ENCODE measurements at places on chromosomes 2 and 18. TPM values are rescaled to one million over a fixed set of nuclear protein-coding genes. Genes with fewer than 3 reads are reported as not detected.

Gene STARD6
- not detected for total RNA-seq

Gene GALNT14
- total RNA-seq, result 10.4 TPM

Gene MYCN
- 145 TPM for total RNA-seq

Gene MC4R
- not detected for total RNA-seq

Gene GDF7
- 0.19 TPM for total RNA-seq

Gene SLC8A1
- 2.5 TPM for total RNA-seq

Gene SCN7A
- total RNA-seq, result 0.42 TPM

Gene LYPD6B
- 1.7 TPM for total RNA-seq

Gene ANKZF1
- 61.9 TPM for total RNA-seq

Gene DSG2
- total RNA-seq, result 144 TPM

Gene OXER1
- total RNA-seq, result 0.69 TPM

DNA sequence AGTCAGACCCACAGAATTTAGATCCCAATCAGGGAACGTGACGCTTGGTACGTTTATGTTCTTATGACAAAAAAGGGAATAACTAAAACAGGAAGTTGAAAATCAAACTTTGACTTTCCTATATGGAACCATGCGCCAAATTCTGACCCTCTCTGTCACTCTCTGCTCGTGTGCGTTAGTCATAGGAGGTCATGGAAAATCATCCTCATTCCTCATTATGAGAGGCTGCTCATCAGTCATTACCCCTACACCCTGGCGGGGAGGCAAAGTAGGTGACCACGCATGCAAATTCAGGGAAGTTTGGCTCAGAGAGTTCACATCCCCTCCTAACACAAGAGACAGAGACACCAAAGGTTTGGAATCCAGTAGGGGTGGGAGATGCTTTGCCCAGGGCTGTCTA lies 15.5 kb downstream of the IL1F10 start:
- no peaks in the 10 kb centered on the region for H3K36me3 ChIP-seq
- H3K4me3 ChIP-seq, result no peak overlapping the region
- DNase-seq, result no peak
- H3K4me1 ChIP-seq, result peaks cover 8% of the 10 kb centered on the region
- no peaks in the 10 kb centered on the region for H3K27me3 ChIP-seq

DNA sequence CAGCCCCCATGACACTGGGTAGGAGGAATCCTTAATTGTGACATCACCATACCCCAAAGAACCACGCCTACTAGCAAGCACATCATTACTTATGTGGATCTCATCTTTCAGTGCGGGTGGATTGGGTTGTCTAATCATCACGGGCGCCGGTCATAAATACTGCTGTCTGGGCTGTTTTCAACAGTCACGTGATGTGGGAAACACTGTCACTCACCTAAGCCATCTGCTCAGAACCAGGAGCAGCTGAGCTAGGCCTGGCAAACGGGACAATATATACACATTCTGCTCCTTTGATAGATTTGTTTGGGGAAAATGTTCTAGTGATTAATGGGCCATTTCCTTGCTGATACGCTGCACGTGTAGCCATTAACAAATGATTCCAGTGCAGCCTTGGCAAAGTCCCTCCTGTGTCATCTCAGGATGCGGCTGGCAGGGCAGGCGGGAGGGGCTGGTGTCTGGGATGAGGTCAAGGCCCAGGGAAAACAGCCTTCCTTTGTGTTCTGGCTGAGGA lies 145.9 kb upstream of the COPS8 start:
- no peaks in the 10 kb centered on the region for H3K27me3 ChIP-seq
- H3K36me3 ChIP-seq, result no peaks in the 10 kb centered on the region
- no peak overlapping the region for H3K4me3 ChIP-seq
- no peaks in the 10 kb centered on the region for H3K4me1 ChIP-seq
- DNase-seq, result no peak

GRCh38 chr2:183759033-183759432 lies 634.8 kb downstream of the NUP35 start:
- H3K27ac ChIP-seq, result no peak overlapping the region
- H3K4me3 ChIP-seq, result no peak overlapping the region

DNA sequence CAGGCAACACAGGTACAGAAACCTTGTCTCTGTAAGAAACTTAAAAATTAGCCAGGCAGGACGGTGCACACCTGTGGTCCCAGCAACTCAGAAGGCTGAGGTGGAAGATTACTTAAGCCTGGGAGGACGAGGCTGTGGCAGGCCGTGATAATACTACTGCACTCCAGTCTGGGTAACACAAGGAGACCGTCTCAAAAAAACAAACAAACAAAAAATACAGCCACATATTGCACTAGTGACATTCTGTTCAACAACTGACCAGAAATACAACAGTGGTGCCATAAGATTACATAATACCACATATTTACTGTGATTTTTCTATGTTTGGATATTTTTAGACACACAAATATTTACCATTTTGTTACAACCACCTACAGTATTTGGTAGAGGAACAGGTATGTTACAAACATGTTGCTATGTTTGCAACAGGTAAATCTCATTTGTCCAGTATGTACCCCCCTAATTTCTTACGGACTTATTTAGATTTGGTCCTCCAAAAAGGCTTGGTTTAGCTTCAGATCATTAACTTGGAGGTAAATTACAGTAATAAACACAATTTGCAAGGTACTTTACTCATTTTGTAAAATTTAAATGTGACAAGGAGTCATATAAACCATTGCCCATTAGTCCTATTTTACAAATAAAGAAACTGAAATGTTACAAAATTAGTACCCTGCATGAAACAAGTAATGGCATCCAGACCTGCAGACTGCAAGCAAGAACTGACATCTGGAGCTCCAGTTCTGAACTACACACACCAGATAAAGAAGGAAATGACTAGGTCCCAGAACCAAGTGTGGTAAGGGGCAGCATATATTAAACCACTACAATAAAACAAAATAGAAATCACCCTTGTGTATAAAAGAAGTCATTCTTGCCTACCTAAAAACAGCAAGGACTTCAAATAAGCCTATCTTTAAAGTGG lies 36.8 kb downstream of the TRIP12 start:
- no peaks in the 10 kb centered on the region for H3K4me1 ChIP-seq
- no peaks in the 10 kb centered on the region for H3K27me3 ChIP-seq
- H3K4me3 ChIP-seq, result no peak overlapping the region
- no peak overlapping the region for H3K27ac ChIP-seq
- H3K36me3 ChIP-seq, result no peaks in the 10 kb centered on the region

GRCh38 chr2:105582952-105583660 lies 161.6 kb upstream of the NCK2 start:
- H3K27me3 ChIP-seq, result no peaks in the 10 kb centered on the region
- H3K36me3 ChIP-seq, result no peaks in the 10 kb centered on the region
- H3K4me1 ChIP-seq, result peaks cover 9% of the 10 kb centered on the region
- no peak overlapping the region for H3K4me3 ChIP-seq
- H3K27ac ChIP-seq, result no peak overlapping the region
- DNase-seq, result no peak

GRCh38 chr18:9831036-9831722 lies 54.6 kb upstream of the TXNDC2 start:
- H3K4me3 ChIP-seq, result no peak overlapping the region
- no peaks in the 10 kb centered on the region for H3K36me3 ChIP-seq
- peaks cover 18% of the 10 kb centered on the region for H3K4me1 ChIP-seq
- no peak for DNase-seq
- H3K27ac ChIP-seq, result no peak overlapping the region

DNA sequence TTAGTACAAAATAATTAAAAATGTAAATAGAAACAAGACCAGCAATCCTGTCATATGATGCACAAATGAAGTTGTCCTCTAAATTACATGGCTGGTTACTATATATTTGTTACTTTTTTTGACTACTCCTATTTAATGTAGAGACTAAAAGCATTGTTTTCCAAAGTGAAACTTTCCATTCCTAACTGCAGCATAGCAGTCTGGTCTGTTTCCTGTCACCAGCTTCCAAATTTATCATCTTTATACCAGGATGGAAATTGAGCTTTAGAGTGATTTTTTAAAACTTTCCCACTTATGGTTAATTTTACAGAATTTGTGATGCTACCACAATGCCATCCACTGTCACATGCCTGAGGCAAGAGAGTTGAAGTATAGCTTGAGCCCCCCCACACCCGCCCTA lies 33.5 kb upstream of the RAB27B start:
- no peak overlapping the region for H3K4me3 ChIP-seq
- no peak overlapping the region for H3K27ac ChIP-seq
- H3K36me3 ChIP-seq, result no peaks in the 10 kb centered on the region
- H3K4me1 ChIP-seq, result no peaks in the 10 kb centered on the region
- no peak for DNase-seq

- H3K36me3 ChIP-seq, result no peaks in the 10 kb centered on the region
- no peaks in the 10 kb centered on the region for H3K4me1 ChIP-seq
- no peak overlapping the region for H3K4me3 ChIP-seq
- H3K27ac ChIP-seq, result no peak overlapping the region
Observed at GRCh38 chr2:217538719-217539118, 464.1 kb downstream of the TNS1 start.

- no peak for DNase-seq
- H3K27me3 ChIP-seq, result no peaks in the 10 kb centered on the region
- H3K36me3 ChIP-seq, result no peaks in the 10 kb centered on the region
- no peak overlapping the region for H3K4me3 ChIP-seq
Observed at GRCh38 chr2:160932960-160933359, 227.3 kb upstream of the TANK start.

DNA sequence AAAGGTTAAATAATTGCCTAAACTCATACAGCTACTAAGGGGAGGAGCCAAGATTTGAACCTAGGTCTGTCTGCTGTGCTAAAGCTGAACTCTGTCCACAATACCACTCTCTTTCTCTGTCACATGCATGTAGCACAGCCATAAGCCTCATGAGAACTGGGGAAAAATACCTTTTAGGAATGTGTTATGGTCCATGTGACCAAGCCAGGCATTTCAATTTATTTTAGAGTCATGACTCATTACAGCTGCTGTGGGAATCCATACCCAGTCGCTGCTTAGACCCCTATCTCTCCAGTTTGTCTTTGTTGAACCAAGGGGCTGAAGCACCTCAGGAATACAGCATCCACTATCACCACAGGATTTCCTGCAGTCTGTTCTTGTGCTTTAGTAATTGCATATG lies 200.0 kb upstream of the SIX3 start:
- H3K36me3 ChIP-seq, result no peaks in the 10 kb centered on the region
- DNase-seq, result no peak
- no peak overlapping the region for H3K4me3 ChIP-seq
- H3K27me3 ChIP-seq, result no peaks in the 10 kb centered on the region
- peaks cover 31% of the 10 kb centered on the region for H3K4me1 ChIP-seq

- no peaks in the 10 kb centered on the region for H3K36me3 ChIP-seq
- no peak for DNase-seq
- no peaks in the 10 kb centered on the region for H3K4me1 ChIP-seq
- H3K27me3 ChIP-seq, result no peaks in the 10 kb centered on the region
- no peak overlapping the region for H3K27ac ChIP-seq
- no peak overlapping the region for H3K4me3 ChIP-seq
Observed at GRCh38 chr18:13241083-13241892, 22.7 kb downstream of the LDLRAD4 start.

- no peak overlapping the region for H3K4me3 ChIP-seq
- no peaks in the 10 kb centered on the region for H3K27me3 ChIP-seq
- no peaks in the 10 kb centered on the region for H3K36me3 ChIP-seq
- H3K27ac ChIP-seq, result no peak overlapping the region
- no peak for DNase-seq
Observed at GRCh38 chr18:48695671-48696070, 156.8 kb downstream of the CTIF start.

DNA sequence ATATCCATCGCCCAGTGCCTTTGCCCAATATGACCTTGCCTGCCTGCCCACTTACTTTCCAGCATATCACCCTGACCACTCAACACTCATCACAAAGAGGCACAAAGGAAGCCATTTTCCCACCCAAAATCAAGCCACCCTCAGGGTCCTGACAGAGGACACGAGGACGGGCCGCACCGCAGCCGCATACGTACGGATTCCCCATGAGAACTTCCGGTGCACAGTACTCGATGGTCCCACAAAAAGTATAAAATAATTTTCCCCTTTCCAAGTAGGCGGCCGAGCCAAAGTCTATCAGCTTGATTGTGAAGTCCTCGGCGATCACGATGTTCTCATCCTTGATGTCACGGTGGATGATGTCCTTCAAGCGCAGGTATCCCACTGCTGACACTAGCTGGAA lies 10.0 kb upstream of the MTERF4 start:
- H3K4me3 ChIP-seq, result no peak overlapping the region
- no peak overlapping the region for H3K27ac ChIP-seq
- H3K36me3 ChIP-seq, result no peaks in the 10 kb centered on the region
- H3K27me3 ChIP-seq, result no peaks in the 10 kb centered on the region

- peaks cover 20% of the 10 kb centered on the region for H3K27me3 ChIP-seq
- H3K4me3 ChIP-seq, result no peak overlapping the region
- H3K36me3 ChIP-seq, result no peaks in the 10 kb centered on the region
- H3K4me1 ChIP-seq, result no peaks in the 10 kb centered on the region
- no peak overlapping the region for H3K27ac ChIP-seq
Observed at GRCh38 chr18:37519510-37520135, 46.0 kb downstream of the CELF4 start.

GRCh38 chr18:63410792-63411191 lies 11.5 kb downstream of the VPS4B start:
- H3K36me3 ChIP-seq, result peaks cover 15% of the 10 kb centered on the region
- H3K27ac ChIP-seq, result no peak overlapping the region
- H3K4me1 ChIP-seq, result no peaks in the 10 kb centered on the region
- DNase-seq, result no peak
- no peak overlapping the region for H3K4me3 ChIP-seq

DNA sequence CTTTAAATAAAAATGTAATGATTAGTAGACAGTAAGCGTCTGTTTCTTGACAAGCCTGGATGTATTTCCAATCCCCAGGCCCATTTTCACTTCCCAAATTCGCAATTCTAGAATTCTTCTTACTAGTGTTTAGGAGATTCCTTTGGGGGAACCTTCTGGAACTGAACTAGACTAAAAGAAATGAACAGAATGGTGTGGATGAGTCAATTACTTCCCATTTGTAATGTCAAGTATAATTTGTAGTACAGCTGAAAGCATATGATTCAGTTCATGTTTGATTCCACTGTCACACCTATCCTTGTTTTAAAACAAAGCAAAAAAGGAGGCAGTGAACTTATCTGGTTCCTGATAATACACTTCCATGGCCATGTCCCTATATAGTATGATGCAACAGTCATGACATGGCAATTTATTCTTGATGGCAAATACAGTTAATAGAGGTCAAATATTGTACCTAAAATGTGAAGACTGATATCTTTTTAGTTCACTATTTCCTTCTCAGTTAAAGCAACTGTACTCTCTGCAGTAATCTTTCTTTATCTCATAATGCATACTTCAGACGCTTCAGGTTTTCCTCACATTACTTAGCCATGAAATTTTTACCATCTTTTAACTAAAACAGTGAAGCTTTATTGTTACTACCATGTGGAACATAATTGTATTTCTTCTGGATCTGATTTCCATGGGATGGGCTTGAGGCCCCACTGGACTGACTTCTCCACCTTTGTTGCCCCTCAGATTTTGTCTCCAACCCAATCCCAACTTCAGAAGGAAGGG lies 2.0 kb downstream of the IDH1 start:
- no peaks in the 10 kb centered on the region for H3K27me3 ChIP-seq
- H3K4me1 ChIP-seq, result peaks cover 24% of the 10 kb centered on the region
- H3K27ac ChIP-seq, result no peak overlapping the region
- no peak for DNase-seq
- H3K36me3 ChIP-seq, result peaks cover 49% of the 10 kb centered on the region

- DNase-seq, result no peak
- H3K36me3 ChIP-seq, result no peaks in the 10 kb centered on the region
- no peak within 1 kb of the TSS for H3K4me3 ChIP-seq
- H3K4me1 ChIP-seq, result no peaks in the 10 kb centered on the region
- no peak within 1 kb of the TSS for H3K27ac ChIP-seq
Observed at GRCh38 chr2:6877402-6878304, at the start of gene RSAD2. Gene RSAD2, plus strand, starts transcription at chr2:6877777. Its CDS starts 24 bp downstream, at chr2:6877801.

GRCh38 chr2:240958366-240959213 lies 39.8 kb upstream of the SNED1 start:
- no peaks in the 10 kb centered on the region for H3K4me1 ChIP-seq
- no peaks in the 10 kb centered on the region for H3K36me3 ChIP-seq
- no peak overlapping the region for H3K27ac ChIP-seq
- H3K27me3 ChIP-seq, result no peaks in the 10 kb centered on the region
- DNase-seq, result no peak

Measured in GM23338 (cell line).